ENCODE measurements at places on chromosomes 2 and 18.

- DNase-seq: no peak
Measured at GRCh38 chr18:55404832-55405465, 183.0 kb downstream of the TCF4 start.

- DNase-seq: no peak
Measured at GRCh38 chr2:187078297-187078696, 229.3 kb upstream of the ZSWIM2 start.

DNA sequence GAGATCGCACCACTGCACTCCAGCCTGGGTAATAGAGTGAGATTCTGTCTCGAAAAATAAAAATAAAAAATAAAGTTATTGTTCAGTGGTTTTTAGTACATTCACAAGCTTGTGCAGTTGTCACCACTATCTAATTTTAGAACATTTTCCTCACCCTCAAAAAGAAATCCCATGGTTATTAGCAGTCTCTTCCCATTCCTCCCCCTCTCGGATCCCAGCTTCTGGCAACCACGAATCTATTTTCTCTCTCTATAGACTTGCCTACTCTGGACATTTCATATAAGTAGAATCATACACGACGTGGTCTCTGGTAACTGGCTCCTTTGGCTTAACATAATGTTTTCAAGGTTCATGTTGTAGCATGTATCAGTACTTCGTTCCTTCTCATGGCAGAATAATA lies 38.6 kb downstream of the CABLES1 start:
- no peak for DNase-seq

- DNase-seq: no peak
Measured at GRCh38 chr2:47653902-47654789, 128.8 kb upstream of the MSH6 start.

GRCh38 chr2:190607014-190607597 lies 41.8 kb upstream of the NAB1 start:
- DNase-seq: no peak

DNA sequence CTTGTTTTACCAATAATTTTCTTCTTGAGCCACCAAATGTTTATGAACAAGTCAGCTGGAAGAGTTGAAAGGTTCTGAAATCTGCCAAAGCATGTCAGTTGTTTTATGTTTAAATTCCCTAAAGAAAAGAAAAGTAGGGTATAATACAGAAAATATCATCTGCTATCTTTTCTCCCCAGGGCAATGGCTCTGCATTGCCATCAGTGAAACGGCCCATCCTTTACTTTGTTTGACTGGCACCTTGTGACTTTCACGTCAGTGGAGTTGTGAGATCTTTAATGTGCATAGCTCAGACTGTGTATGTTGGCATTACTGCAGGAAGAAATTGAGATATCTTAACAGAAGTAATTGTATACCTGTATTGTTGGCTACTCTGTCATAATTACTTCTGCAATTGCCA lies 239.9 kb downstream of the THSD7B start:
- DNase-seq: no peak

- DNase-seq: no peak
Measured at GRCh38 chr2:239002954-239003623, 155.2 kb downstream of the TWIST2 start.

DNA sequence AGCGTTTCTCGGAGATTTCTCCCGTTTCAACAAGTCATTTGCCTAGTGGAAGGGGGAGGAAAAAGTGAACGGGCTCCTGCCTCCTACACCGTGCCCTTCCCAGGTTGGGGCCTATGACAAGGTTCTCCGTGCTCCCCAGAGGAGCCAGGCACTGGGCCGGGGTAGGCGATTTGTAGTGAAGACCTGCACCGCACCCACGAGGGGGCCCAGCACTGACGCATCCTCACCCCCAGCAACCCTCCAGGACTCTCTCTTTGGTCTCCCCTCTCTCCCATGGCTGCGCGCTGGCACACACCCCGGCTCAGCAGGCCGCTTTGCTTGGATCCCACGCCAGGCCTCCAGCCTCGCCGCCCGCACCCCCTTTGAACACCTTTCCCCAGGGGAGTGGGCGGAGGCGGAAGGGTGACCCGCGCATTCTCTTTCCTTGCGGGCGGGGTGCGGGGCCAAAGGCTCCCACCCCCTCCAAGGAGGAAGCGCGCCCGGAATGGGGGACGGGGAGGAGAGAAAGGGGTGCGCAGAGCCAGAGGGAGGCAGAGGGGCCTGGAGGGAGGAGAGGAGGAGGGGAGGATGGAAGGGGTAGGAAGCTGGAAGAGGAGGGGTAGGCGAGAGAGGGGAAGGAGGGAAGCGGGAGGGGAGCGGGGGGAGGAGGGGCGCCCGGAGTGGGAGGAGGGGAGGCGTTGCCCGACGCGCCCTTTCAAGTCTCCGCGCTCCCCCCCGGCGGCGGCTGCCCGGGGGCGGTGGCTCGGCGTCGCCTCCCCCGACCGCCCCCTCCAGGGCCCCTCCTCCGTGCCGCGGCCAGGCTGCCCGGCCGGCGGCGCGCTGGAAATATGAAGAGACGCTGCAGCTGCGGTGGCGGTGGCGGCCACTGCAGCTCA lies at the start of gene APCDD1:
APCDD1 (plus strand) TSS at position 830 of the 875 bp plus-strand sequence. CDS start 347 bp downstream, outside the sequence.
- no peak for DNase-seq

GRCh38 chr2:20137131-20137571 lies 85.7 kb upstream of the LAPTM4A start:
- DNase-seq: no peak

DNA sequence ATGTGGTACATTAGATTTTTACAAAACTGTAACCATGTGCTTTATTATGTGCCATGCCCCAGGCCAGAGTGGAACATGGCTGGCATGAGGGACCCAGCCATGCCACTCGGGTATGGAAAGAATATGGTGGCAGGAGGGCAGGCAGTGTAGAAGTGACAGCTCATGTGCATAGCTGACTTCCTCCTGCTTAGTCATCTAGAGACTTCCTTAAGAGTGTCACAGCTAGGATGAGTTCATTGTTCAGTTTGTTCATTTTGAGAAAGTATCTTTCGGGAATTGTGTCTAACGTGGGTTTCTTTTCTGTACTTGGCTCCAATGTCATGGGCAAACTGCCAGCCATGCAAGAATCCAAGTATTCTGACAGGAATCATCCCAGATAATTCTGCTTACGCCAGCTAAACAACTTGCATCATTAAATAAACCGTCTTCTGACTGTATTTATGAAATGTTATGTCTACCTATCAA lies 94.3 kb upstream of the ITGB6 start:
- peak; percentile 42 for DNase-seq

GRCh38 chr2:203551778-203552177 lies 16.7 kb upstream of the RAPH1 start:
- no peak for DNase-seq

GRCh38 chr18:23826850-23827620 lies 137.8 kb downstream of the LAMA3 start:
- no peak for DNase-seq

GRCh38 chr2:157696036-157696435 lies 67.4 kb upstream of the ACVR1C start:
- DNase-seq: no peak

DNA sequence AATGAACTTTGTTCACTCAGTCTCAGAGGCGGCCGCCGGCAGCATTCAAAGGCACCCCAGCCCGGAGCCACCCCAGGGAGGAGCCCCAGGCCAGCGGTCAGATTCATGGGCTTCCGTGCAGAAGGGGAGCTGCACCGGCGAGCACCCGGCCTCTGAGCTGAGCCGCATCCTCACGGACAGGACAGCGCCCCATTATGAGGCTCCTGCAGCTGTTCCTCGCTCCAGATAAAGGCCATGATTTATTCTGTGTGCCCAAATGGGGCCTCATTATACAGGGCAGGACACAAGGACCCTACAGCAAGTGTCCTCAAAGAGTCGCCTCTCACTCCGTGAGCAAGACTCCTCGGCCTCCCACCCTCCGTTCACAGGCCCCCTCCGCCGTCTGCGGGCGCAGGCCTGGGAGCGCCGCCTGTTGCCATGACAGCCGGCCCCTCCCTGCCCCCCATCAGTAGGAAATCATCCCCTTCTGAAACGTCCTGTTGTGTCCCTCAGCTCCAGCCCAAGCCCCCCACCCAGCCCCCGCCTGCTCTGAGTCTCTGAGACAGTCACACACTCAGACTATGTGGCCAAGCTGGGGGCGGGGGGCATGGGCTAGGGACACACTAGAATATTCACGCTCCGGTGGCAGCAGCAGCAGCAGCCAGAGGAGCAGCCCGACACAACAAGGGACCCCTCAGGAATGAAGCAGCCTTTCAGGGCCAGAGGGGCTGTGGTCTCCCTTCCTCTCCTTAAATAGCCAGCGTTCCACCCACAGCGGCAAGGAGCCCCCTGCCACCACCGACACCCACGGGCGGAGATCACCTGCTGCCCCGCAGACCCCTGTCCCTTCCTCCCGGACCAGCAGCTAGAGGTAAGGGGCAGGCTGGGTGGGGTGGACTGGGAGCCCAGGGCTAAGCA lies at the start of gene GPR17:
GPR17 (plus strand) TSS at position 759 of the 897 bp plus-strand sequence. CDS start 4,583 bp downstream, outside the sequence.
- no peak for DNase-seq

GRCh38 chr2:170588729-170589128 lies 126.4 kb upstream of the SP5 start:
- no peak for DNase-seq

DNA sequence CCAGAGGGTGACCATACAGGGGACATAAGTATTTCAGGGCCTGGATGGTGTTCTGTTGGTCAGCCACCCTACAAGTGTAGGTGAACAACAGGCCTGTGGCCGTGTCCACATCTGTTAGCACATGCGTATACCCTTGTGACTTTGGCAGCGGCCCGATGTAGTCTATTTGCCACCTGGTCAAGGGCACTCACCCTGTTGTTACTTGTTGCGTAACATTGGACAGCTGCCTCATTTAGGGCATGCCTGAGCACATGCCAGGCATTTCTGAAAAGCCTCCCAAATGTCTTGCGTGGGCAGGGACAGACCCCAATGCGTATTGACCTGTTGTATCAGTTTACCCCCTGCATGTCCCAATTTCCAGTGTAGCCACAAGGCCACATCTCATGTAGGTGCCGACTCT lies 235.0 kb downstream of the MBD5 start:
- DNase-seq: no peak

DNA sequence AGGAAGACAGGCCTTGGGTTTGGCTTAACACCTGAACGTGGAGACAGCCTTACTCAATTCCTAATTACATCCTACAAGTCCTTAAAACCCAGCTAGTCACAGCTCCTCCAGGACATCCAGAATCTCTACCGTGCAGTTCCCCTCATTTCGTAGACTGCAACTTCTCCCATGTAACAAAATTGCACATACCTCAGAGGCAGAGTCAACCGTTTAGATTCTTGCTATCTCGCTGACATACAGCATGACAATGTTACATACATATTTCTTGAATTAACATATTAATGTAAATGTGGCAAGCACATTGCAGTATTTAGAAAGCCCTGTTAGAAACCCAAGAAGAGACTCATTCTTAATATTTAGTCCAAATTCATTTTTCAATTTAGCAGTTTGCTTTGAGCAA lies 358.7 kb downstream of the SETBP1 start:
- no peak for DNase-seq

DNA sequence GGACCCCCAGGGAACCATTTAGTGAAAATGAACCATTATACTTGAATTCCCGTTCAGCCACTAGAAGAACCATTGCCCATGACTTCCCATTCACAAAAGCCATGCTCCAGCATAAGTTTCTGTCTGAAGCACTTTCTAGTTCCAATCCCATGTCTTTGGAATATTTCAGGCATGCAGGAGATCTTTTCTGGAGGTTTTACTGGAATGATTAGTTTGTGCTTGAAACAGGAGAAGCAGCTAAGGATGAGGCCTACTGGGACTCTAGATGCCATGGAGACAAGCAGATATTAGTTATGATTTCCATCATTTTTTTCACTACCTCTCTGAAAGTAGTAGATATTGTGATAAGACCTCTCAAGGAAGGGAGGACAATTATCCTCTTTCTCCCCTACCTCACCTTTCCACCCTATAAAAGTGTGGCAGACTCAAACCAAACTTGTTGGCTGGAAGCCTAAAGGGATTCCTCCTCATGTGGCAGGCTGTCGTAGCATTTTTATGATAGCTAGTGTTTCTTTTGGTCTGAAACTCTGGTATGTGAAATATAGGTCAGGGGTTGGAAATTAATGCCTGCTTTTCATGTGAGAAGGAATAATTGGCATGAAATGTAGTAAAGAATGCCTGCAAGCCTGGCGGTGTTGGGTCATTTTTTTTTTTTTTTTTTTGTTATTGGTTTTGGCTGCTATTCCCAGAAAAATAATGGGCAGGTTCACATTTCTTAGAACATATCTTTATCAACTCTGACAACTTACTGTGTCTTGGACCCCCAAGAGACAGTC lies 29.3 kb upstream of the MMADHC start:
- no peak for DNase-seq

- no peak for DNase-seq
Measured at GRCh38 chr2:187475499-187476248, 27.6 kb upstream of the CALCRL start.

- DNase-seq: no peak
Measured at GRCh38 chr2:101300836-101301235, 7.7 kb downstream of the RNF149 start.

DNA sequence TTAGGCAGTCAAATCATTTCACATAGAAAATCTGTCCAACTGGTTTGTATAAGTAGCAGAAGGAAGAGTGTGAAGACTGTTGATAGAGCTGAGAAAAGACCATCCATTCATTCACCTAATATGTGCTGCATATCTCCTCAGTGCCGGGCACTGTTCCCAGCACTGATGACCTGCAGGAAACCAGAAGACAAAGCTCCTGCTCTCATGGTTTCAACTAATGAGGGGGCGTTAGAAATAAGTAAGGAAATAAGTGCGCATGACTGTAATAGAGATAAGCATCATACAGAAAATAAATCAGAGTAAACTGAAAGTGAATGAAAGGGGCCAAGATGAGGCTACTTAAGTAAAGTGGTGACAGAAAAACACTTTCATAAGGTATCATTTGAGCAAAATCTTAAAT lies 427.5 kb upstream of the CDH20 start:
- no peak for DNase-seq

DNA sequence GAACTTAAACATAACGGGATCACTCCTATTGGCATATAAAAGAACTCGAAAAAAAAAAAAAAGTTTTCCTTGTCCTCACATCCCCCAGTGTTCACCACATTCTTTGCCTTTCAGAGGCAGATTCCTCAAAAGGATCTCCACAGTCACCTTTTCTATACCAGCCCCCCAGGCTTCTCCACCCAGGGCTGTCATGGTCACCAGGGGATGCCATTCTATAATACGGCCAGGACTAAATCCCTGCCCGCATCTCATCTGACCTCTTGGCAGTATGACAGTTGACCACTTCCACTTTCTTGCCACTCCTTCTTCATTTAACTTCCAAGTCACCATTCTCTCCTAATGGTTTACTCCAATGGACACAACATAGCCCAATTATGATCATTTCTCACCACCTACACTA lies 29.3 kb downstream of the SOS1 start:
- DNase-seq: no peak

- no peak for DNase-seq
Measured at GRCh38 chr2:203873921-203874631, 6.5 kb downstream of the CTLA4 start.

Data from SW 1271 (cell line).